Activated T-cell treated with anti-CD3 and anti-CD28 coated beads, Interleukin-2, amount 50 U/mL, for 4 hours (primary cell): ENCODE measurements at places on chromosomes 3 and 15. TPM values are rescaled to one million over a fixed set of nuclear protein-coding genes. Genes with fewer than 3 reads are reported as not detected.
A peak's percentile ranks its signal among the peaks of the same experiment; 100 is the strongest.

LMOD3 gene
- total RNA-seq: not detected

EAF1 gene
- 30.7 TPM for total RNA-seq

BHLHE40 gene
- 90.8 TPM for total RNA-seq

PIF1 gene
- 1.6 TPM for total RNA-seq

MCTP2 gene
- 9.5 TPM for total RNA-seq

CCDC32 gene
- 29.9 TPM for total RNA-seq

GOLGA6L9 gene
- total RNA-seq: 1.1 TPM

- DNase-seq: no peak
These were observed 74.6 kb downstream of the ZBTB20 start for GRCh38 chr3:115072265-115073021.

- no peak for DNase-seq
These were observed 124.8 kb downstream of the ATP10A start for GRCh38 chr15:25738171-25738965.

DNA sequence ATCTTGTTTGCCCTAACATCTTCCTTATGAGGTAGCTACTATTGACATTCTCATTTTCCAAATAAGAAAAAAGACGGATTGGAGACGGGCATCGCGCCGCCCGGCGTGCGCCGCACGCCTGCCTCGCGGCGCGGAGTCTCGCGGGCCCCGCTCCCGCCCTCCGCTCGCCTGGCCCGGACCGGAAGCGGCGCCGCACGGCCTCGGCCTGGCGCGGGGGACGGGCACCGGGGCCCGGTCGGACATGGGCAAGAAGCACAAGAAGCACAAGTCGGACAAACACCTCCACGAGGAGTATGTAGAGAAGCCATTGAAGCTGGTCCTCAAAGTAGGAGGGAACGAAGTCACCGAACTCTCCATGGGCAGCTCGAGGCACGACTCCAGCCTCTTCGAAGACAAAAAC, 112.0 kb downstream of the IL12A start:
- DNase-seq: no peak

DNA sequence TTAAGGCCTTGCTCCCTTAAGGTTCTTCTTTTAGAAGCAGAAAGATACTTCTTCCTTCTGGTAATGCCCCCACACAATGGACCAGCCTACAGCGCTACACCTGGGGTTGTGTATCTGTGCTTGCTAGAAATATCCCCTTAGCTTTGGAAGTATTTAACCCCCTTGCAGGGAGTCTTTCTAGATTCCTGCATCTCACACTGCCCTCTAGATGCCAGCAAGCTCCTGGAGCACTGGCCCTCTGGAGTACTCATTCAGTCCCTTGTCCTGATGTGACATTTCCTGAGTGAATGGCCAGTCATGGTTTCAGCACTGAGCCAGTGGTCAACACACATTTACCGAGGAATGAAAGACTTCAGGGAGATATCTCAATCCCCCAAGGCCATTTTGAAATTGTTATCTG, 30.4 kb upstream of the RBP2 start:
- no peak for DNase-seq

DNA sequence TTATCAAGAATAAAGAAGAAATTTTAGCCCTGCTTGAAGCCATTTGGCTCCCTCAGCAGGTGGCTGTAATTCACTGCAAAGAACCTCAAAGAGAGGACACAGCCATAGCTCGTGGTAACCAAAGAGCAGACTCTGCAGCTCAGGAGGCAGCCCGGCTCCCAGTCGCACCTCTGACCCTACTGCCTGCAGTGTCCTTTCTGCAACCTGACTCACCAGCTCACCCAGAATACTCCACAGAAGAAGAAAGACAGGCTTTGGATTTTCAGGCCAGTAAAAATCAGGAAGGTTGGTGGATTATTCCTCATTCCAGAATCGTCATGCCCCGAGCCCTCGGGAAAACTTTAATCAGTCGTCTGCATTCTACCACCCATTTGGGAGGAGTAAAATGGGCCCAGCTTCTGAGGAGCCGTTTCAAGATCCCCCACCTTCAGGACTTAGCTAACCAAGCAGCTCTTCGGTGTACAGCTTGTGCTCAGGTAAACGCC, 38.6 kb downstream of the ZBTB11 start:
- DNase-seq: no peak

DNA sequence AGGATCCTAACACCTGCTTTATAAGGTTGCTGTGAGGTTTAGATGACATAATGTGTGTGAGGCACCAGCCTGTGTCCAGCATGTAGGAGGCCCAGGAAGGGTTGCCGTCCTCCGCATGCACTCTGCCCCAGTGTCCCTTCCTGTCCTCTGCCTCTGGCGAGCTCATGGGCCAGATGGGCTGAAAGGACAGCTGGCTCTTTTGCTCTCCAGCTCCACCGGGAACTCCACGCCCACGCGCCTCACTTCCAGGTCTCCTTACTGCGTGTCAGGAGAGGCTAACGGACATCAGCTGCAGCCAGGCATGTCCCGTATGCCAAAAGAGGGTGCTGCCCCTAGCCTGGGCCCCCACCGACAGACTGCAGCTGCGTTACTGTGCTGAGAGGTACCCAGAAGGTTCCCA, 12.2 kb downstream of the MUC20 start:
- DNase-seq: no peak

GRCh38 chr3:81308306-81308705, 453.1 kb downstream of the GBE1 start:
- DNase-seq: no peak

DNA sequence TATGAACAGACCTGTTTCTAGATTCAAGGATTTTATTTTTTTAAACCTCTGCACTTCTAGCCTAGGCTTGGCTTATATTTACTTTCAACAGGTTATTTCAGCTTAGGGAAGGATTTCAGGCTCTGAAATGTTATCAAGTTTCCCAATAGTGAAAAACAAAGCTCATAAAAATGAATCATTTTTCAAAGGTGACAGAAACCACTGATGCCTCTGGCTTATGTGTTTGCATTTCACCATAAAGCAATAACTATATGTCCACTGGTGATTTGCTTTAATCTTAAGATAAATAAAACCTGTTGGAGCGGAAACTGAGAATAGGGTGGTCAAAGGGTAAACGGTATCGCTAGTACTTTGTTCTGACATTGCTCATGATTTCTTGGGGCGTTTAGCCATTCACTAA, 141.2 kb upstream of the LRIG1 start:
- DNase-seq: no peak

DNA sequence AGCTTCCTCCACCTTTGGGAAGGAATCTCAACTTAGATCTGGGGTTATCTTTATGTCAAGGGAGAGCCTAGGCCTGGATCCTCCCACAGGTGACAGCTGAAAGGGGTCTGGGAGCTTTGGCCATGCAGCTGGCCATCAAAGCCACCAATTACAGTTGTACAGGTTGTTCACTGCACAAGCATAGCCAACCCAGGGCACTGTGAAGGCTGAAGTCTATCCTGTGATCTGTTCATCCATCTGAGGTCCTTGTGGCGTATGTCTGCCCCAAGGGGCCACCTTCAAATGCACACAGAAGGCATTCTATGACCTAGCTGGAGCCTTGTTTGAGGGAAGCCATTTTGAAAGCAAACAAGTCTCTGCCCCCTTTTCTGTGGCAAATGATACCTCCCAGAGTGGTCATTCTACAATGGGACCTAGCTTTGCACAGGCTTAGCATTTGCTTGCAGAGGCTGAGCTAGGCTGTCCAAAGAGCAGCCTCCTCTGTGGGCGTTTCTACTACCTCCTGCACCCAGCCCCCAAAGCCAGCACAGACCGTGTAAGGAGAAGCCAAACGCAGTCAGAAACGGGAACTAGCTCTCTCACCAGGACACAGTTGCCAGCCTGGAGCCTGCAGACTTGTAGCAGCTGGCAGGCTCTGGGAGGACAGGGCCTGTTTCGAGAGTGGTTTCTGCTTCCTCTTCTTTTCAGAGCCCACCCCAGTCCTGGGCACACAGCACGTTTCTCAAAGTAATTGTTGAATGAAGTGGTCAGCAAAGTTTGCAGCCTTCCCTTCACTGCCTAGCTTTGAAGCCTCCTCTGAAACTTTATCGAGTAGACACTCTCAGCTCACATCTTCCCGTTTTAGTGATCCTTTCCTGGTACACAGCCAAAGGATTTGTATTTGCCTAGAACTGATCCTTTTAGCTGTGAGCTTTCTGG, 157.3 kb upstream of the SMAD3 start:
- DNase-seq: no peak

- DNase-seq: no peak
These were observed 284.8 kb downstream of the OTOL1 start for GRCh38 chr3:161781381-161781780.

GRCh38 chr3:184361932-184362667, 590 bp downstream of the POLR2H start:
- DNase-seq: no peak

DNA sequence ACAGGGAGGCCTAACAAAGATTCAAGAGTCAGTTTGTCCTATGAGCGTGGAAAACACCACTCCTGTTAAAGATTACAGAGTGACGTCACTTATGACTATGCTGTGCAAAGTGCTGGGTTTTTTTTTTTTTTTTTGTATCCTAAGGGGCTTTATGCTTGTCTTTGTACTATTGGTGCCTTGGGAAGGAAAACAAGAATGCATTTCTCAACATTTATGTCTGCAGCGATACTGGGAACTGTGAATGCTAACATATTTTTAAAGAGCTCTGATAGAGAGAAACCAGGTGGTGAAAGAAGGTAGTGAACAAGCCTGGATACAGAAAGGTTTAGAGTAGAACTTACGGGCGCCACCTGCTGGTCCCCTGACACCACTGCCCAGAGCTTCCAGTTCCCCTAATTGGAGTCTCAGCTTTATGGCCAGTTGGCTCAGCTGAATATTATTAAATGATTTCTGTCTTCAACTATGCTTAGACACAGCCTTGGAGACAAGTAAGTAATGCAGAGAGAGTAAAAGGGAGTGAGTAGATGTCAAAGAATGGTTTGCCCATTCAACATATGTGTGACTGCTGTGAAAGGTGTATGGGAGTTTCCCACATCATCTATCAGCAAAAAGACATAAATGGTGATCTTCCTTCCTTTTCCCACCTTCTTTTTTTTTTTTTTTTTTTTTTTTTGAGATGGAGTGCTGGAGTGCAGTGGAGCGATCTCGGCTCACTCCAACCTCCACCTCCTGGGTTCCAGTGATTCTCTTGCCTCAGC, 807.9 kb upstream of the CFAP20DC start:
- DNase-seq: peak; percentile 69

DNA sequence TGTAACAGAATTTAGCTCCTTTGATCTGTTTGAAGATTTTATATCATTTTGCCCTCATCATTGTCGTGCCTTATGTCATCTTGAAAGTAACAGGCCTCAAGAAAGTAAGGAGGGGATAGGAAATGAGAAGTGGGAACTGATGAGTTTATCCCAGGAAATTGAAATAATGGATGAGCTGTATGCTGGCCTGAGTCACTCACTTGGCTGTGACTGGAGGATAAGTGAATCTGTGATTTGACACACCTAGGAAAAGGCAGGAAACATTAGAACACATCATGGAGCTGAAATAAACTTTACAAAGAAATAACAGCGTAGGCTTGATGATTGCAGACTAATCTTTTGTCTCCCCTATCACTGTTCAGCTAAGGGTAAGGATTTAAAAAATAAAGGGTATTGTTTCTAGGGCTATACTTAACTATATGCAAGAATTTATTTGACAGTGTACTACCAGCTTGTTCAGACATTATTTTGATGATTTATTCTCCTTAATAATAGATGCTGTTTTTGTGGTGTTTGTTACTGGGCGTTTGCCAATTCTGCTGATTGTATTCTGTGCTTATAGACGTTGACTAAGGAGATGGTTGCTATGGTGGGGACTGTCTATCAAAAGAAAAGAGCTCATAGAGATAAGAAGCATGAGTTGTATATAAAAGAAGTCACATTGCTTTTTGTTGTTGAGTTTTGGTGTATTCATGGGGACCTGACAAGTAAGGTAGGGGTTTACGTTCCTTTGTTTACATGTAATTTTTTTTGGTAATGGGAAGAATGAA, 105.6 kb upstream of the ROPN1 start:
- no peak for DNase-seq

DNA sequence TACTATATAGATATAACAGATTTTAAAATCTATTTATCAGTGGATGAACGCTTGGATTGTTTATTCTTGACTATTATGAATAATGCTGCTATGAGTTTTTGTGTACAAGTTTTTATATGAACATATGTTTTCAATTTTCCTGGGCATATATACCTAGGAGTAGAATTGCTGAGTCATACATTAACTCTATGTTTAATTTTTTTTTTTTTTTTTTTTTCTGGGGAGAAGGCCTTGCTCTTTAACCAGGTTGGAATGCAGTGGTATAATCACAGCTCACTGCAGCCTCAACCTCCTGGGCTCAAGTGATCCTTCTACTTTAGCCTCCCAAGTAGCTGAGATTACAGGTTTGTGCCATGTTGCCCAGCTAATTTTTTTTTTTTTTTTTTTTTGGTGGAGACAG, 9.1 kb downstream of the CIDEC start:
- no peak for DNase-seq

DNA sequence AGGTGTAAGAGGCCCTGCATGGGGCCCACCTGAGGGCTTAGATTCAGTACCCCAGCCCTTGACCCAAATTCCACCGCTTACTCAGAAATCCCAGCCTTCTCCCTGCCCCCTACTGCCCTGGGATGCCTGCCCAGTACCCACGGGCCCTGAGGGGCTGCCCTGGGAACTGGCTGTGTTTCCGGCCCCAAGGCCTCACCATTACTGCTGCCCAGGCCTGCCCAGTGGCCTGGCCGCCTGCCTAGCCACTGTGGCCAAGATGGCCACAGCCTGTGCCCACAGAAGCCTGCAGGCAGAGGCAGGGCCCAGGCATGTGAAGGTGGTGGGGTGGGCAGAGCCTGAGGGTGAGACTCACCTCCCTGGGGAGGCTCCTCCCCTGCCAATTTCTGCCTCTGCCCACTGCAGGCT, 6.1 kb upstream of the PRKCD start:
- no peak for DNase-seq

- DNase-seq: no peak
These were observed 18.2 kb downstream of the TRIM71 start for GRCh38 chr3:32835961-32836360.

- no peak for DNase-seq
These were observed 62.4 kb upstream of the POLG start for GRCh38 chr15:89396723-89397652.

DNA sequence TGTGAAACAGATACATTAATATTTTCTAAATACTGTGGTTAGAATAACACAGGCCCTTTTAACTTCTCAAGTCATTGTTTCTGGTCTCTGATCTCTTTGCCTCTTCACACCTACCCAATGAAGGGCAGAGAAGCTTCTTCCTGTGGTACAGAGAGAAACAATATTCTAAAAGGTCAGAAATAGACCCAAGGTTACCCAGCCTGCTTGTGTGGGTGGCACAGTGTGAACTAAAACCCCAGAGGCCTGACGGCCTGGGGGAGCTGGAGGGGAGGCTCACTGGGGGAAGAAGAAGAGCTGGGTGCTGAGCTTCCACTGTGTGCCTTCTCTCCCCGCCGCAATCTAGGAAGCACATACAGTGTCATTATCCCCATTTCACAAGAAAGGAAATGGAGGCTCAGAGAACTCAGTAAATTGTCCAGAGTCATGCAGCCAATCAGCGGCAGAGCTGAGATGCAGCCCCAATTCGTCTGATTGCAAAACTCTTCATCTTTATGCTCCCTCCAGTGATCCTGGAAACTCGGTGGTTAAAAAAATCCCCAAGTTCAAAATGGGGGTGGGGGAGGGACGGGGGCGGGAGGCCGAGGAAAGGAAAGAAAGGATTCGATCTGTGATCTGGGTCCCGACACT, 64.1 kb upstream of the HEG1 start:
- DNase-seq: peak; percentile 17

- no peak for DNase-seq
These were observed 19.9 kb downstream of the SLC6A6 start for GRCh38 chr3:14422016-14422963.
